Fibroblast of villous mesenchyme (primary cell): ENCODE measurements at places on chromosomes 4 and X. TPM values are rescaled to one million over a fixed set of nuclear protein-coding genes. Genes with fewer than 3 reads are reported as not detected.

The IQSEC2 gene
- 11.0 and 13.8 TPM in 2 replicates for total RNA-seq

The AWAT1 gene
- total RNA-seq: not detected in 2 replicates

The USP17L5 gene
- not detected in 2 replicates for total RNA-seq

The SMIM31 gene
- total RNA-seq: not detected in 2 replicates

The RAB9A gene
- 44.5 and 63.0 TPM in 2 replicates for total RNA-seq
